ENCODE measurements at places on chromosomes 4 and X.

DNA sequence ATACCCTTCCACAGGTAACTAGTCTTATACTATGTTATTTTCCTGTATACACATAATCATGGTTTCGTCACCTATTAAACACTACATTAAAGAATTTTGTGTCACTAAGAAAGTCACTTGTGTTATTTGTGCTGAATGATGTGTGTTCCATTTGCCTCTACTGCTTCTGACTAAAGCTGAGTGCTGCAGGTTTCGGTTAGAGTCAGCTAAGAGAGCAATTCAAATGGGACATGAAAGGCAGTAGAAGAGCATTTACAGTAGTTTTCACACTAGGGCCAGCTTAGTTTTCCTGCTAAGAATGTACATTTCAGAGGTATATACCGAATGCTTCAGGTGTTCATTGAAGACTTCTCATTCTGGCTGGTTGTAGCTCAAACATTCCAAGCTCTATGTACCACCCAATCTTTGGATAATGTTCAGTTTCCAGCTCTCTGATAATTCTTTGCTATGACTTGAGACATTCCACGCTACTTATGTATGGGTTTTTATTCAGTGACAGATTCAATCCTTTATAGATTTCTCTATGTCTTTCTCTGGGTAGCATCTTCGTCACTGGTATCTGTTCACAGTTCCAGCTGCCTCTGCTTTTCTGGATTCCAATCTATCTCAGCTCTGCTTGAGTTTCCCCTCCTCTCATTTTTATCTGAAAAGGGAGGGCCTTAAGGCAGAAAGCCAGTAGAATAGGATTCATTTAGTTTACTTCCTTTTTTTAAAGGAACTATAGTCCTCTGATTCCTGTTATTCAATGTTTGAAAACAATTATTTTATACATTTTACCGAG lies 164.4 kb downstream of the CXXC4 start:
- no peak for DNase-seq

DNA sequence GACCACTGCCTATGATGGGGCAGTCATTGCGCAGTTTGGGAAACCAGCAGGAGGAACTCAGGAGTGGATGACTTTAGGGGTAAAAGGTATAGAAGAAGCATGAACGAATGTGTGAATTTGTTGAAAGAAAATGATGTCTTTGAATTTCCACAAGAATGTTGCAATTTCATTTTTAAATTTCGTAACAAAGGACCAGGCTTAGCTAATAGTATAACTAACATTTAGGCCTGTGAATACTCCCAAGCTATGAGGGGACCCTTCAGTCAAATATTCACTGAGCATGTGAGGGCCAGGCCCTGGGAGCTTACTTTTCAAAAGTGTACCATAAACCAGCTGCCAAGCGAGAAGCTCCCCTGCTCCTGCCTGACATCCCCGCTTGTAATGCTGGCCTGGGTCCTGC lies 5.3 kb downstream of the MPC1L start:
- DNase-seq: no peak

- DNase-seq: peak; percentile 41
These were observed at the start of gene ERVMER34-1 for GRCh38 chr4:52750819-52751486. Gene ERVMER34-1 (minus strand): TSS chr4:52751425. CDS start chr4:52745520, 5,905 bp downstream.

DNA sequence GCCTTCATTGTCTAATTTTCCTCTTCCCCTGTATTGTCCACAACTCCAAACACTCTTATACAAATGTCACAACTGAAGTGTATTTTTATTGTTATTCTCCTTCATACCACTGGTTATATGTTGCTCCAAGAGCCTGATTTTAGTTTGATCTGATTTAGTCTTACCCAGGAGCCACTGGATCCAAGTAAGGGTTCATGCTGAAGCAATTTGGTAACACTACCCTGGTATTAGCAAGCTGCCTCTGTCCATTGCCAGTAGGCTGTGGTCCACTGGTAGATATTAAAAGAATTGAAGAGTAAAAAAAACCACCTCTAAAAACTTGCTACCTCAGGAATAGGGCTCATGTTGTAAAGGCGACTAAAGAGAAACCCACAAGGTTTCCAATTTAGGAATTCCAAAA lies 41.2 kb downstream of the AMOT start:
- no peak for DNase-seq

GRCh38 chr4:147078875-147079658 lies 133.4 kb upstream of the TTC29 start:
- DNase-seq: no peak

DNA sequence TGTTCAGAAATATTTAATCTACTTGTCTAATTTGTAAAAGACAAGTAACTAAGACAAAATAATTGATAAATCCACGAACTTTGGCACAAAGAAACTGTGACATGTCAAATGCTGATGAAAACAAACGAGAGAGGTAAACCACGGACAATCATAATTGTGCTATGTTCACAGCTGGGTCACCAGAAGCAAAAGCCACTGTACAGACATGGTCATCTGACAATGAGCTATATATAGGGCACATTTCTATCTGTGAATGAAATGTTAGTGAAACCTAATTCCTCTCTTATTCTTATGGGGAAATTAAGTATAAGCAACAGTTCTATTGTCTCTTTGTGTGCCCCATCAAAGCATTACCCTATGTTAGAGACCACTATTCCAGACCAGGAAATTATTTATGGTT lies 444.0 kb upstream of the TRAM1L1 start:
- no peak for DNase-seq

DNA sequence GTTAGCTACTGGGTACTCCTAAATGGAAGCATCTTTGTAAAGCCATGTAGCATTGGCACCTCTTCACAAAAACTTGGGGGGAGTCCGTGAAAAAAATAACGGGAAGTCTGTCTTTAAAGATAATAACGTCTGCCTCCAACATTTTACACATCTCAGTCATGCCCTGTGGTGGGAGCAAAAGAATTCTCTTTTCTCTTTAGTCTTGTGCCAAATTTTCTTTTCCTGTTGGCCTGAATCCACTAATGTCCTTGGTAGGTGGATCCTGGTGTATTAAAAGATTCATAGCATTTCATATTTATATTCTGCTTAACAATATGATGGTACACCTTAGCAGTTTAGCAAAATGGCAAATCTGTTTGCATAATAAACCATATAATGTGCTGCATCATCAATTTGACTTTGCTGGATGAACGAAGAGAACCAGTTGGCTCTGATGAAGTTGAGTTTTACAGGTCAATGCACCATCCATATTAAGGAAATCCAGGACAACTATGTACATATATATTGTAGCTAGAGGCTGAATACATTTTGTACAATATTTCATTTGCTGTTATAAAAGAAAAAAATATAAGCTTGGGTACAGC lies 746.4 kb upstream of the MAGEB2 start:
- DNase-seq: no peak

DNA sequence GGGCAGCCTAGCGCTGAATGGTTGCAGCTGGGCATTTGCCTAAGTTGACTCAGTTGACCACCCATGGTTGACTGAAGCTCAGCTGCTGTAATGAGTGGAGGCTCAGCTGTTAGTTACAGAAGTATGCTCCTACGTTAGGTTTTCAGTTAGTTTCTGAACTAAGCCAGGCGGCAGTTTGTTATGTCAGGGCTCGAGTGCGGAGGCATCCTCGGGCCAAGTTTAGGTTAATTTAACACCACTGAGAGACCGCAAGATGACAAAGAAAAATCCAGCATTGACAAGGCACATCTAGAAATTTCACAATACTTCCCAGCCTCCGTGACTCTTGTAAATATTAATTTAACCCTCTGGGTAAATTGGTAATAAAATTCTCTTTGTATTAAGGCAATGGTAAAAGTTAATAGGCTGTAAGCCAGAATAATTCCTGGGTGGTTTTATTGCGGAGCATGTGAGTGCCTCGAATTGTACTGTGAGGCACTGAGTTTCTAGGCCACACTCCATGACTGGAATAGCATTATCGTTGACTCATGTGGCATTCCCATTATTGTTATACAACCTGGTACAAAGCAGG lies 33.1 kb upstream of the CDKN2AIP start:
- no peak for DNase-seq

GRCh38 chrX:122238801-122239200 lies 945.3 kb upstream of the GRIA3 start:
- DNase-seq: no peak

DNA sequence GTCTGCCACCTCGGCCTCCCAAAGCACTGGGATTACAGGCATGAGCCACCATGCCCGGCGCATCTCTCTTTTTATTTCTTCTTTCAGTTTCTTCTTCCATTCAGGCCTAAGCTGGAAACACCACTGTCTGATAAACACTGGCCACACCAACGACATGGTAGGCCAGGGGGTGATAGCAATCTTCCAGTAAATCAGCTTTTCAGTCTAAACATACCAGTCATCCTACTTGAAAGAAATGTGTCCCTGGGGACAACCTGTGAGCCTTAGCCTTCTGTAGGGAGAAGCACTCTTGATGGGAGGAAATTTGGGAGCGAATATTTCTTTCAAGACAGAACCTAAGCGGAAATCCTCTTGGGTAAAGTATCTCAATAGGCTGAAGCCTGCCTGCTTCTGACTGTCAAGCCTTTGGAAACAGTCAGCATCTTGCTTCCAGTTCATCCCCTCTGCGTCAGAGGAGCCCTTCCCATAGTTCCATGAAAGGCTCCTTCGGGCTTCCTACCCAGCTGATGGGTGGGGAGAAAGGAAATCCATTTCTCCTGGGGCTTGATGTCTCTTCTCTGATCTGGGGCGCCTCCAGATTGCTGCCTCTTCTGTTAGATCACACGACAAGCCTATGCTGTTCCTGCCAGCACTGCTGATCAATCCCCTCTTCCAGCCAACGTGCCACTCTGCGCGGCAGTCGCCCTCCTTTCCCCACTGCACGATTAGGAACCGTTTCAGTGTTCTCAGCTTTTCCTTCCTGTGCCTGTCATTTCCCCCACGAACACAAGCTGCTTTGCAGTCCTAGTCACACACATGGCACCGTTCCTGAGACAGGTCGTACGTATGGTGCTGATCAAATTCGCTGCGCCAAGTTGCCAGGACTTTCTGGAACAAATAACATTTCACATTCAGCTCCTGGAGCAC lies 49.5 kb upstream of the CBR4 start:
- DNase-seq: no peak

GRCh38 chr4:48103483-48104139 lies 30.4 kb downstream of the TXK start:
- no peak for DNase-seq

- no peak for DNase-seq
These were observed 121.2 kb upstream of the MID1 start for GRCh38 chrX:10741550-10741949.

DNA sequence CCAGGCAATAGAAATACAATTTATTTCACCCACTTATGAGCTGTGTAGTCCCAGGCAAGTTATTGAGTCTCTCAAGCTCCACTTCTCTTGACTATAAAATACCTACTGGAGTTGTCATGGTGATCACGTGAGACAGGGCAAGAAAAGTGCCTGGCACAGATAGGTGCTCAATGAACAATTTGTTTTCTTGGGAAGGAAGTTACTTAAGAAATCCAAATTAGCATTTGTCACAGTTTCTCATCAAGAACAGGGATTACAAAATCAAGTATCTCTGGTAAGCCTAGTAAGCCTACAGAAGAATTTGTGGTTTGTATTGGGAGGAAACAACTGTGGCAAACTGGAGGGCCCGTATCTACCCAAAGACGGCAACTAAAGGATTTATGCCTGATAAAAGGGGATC lies 37.5 kb upstream of the RASGEF1B start:
- DNase-seq: no peak

DNA sequence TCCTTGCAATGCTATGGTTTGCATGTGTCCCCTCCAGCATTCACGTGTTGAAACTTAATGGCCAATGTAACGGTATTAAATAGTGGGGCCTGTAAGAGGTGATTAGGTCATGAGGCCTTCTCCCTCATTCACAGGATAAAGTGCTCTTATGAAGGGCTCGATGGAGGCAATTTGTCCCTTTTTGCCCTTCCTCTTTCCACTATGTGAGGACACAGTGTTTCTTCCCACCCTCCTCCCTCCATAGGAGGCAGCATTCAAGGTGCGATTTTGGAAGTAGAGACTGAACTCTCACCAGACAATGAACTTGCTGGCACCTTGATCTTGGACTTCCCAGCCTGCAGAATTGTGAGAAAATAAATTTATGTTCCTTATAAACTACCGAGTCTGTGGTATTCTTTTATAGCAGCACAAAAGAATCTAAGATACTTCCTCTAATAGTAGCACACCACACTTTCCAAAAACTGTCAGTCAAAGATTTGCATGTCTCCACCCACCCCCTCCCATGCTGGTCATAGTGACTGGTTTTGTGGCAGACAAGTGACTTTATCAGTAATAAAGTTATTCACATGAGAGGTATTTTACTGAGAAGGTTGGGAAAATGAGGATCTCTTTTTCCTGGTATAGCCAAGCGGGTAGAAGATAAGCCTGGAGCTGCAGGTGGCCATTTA lies 113.5 kb upstream of the TTC29 start:
- DNase-seq: no peak

DNA sequence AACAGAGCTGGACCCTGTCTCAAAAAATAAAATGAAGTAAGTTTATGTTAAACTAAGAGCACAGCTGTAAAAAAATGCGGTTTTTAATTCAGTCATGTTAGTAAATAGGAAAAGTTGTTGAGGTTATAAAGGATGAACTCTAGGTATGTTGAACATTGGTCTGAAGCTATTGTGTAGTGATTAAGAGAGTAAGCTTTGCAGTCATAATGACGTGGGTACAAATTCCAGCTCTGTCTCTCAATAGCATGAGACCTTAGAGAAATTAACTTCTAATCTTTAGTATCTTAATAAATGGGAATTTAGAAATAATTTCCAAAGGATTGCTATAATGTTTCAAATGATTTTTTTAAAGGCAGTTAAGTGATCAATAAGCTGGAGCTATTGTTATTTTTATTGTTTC lies 2.9 kb upstream of the YTHDC1 start:
- DNase-seq: no peak

DNA sequence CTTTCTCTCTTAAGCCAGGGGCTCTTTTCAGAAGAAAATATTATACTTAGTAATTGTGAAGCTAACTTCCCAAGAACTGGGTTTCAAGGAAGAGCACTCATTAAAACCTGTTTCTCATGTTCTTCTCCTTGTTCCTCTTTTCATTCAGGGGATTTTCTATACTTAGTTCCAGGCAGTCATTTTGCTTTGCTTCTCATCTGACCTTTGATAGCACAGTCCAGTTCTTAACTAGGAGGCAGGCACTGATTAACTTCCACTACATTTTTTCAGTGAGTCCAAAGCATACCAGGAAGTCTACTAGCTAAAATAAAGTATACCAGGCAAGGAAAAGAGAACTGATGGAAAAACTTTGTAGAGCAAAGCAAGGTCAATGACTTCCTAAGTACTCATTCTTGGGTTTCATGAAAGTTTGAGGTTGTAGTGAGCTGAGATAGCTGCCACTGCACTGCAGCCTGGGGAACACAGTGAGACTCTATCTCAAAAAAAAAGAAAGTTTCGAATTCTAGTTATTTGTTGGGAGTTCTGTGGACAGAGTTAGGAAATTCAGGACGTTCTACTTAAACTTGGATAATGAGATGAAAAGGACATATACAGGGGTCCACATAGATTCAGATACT lies 190.1 kb upstream of the HS3ST1 start:
- DNase-seq: no peak

GRCh38 chrX:118593407-118593806 lies 97.8 kb downstream of the DOCK11 start:
- DNase-seq: no peak

- peak; percentile 28 for DNase-seq
These were observed 23.7 kb upstream of the FAM47B start for GRCh38 chrX:34918856-34919255.

All from AG08396 (cell line).